NK-92 treated with Interleukin-12 subunit alpha and Interleukin-12 subunit beta, amount 100 ng/mL, for 24 hours (cell line): ENCODE measurements at places on chromosomes 13 and 19.

GRCh38 chr13:79228972-79229371 is 177.1 kb downstream of the RBM26 start:
- no peak for DNase-seq

GRCh38 chr13:30997697-30998096 is 65.2 kb downstream of the TEX26 start:
- no peak for DNase-seq

- DNase-seq: no peak
These were observed 402.3 kb upstream of the SLITRK6 start for GRCh38 chr13:86201477-86201876.

GRCh38 chr13:40233731-40234195 is 432.7 kb downstream of the FOXO1 start:
- no peak for DNase-seq

- no peak for DNase-seq
These were observed 166.8 kb downstream of the MAB21L1 start for GRCh38 chr13:35309706-35310105.

GRCh38 chr19:51508059-51508733 is 6.6 kb upstream of the SIGLEC12 start:
- no peak for DNase-seq

DNA sequence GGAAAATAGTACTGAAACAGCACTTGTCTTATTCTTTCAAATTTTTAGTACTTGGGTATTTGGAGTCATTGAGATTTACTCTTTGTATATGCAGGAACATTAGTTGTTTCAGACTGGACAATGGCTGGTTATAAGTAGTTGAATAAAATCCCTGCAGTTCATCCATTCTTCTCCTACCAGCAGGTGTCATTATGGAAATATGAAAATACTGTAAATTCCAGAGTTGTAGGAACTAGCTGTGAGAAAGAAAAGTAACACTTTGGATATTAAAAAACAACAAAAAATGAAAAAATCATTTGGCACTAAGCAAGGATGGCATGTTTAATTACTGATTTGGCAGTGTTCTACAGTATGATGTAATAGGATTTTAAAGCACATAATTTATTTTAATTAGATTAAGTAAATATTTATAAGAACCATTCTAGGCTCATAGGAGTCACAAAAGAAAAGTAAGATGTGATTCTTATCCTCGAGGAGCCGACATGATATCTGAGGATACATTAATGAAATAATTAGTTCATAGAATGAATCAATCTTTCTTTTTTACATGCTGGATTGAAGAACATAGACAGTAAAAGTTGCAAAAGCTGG is 155.3 kb downstream of the KCNRG start:
- DNase-seq: no peak

- DNase-seq: peak; percentile 36
These were observed 2.5 kb upstream of the ZNF121 start for GRCh38 chr19:9586764-9587163.

GRCh38 chr19:13337181-13337580 is 169.1 kb downstream of the CACNA1A start:
- no peak for DNase-seq

DNA sequence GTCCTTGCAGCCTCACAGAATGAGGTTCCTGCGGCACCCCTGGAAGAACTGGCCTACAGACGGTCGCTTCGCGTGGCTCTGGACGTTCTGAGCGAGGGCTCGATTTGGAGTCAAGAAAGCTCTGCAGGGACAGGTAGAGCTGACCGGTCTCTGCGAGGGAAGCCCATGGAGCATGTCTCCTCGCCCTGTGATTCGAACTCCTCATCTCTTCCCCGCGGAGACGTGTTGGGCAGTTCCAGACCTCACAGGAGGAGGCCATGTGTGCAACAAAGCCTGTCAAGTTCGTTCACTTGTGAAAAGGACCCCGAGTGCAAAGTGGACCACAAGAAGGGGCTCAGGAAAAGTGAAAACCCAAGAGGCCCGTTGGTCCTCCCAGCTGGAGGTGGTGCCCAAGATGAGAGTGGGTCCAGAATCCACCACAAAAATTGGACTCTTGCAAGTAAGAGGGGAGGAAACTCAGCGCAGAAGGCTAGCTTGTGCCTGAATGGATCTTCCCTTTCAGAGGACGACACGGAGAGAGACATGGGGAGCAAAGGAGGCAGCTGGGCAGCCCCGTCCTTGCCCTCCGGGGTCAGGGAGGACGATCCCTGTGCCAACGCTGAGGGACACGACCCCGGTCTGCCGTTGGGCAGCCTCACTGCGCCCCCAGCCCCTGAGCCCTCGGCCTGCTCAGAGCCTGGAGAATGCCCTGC is 23.4 kb upstream of the NDUFS7 start:
- no peak for DNase-seq

DNA sequence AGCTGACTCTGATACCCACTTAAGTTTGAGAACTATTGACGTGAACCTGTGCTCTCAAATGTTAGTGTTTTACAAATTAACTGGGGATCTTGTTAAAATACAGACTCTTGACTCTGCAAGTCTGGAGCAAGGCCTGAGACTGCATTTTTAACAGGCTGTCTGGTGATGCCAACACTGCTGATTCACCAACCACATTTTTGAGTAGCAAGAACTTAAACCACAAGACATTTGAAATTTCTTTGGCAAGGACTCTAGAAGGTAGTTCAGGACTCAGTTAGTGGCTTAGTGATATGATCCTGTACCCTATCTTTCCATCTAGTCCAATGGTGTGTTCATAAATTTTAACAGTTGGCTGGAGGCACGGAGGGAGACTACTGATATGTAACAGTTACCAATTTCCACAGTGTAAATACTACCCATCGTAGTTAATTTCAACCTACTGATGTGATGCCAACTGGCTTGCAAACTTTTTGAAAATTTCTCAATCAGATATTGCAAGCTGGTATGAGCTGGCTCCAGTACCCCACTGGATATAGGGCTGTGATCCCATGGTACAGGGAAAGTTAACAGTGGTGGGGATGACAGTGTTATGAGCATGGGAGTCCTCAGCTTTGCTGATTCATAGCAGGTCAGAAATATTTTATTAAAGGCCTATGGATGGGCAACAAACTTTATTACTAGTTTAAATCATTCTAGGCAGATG is 255.1 kb downstream of the TBC1D4 start:
- peak; percentile 45 for DNase-seq

- DNase-seq: no peak
These were observed 87.2 kb downstream of the B3GLCT start for GRCh38 chr13:31286930-31287329.

- DNase-seq: no peak
These were observed 1.5 kb downstream of the SPATA13 start for GRCh38 chr13:24161980-24162525.

- DNase-seq: no peak
These were observed 77.0 kb downstream of the STARD13 start for GRCh38 chr13:33208290-33209220.

DNA sequence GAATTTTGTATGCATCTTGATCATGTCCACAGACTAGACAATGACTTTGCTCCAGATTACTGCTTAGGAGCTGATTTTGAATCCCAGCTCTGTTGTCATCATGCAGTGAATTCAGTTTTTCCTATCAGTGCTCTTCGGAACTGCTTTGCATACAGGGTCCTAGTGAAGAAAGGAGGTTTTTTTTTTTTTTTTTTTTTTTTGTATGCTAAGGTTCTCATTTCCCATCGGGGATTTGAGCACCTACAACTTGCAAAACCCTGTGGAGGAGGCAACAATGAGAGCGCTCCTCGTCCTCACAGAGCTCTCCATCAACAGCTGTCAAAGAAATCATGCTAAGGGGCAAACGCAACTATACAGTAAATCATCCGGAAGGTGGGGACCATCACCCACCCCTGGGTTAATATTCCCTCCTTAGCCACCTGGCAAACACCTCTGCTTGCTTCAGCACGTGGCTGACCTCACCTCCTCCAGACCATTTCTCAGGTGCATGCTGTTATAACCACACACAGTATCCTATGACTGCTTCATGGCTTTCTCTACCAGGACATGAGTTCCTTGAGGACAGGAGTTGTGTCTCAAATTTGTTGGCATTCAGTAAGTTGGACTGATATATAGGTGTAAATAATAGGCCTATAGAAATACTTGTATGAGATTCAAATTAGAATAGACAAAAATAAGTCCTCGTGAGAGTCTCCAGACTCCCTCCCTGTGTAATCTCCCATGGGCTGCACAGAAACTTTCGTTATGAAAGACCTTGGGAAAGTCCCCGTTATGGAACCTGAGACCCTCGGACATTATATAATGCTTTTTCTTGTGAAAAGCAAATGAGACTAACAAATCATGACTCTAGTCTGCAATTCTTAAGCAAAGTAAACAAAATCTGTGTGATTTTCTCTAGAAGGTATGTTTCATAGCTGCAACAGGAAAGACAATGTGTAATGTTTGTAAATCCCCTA is 113.8 kb downstream of the KATNAL1 start:
- DNase-seq: no peak

- no peak for DNase-seq
These were observed 293.3 kb downstream of the ZNF536 start for GRCh38 chr19:30665449-30665848.

GRCh38 chr19:52138983-52139251 is 821 bp downstream of the ZNF616 start:
- no peak for DNase-seq

DNA sequence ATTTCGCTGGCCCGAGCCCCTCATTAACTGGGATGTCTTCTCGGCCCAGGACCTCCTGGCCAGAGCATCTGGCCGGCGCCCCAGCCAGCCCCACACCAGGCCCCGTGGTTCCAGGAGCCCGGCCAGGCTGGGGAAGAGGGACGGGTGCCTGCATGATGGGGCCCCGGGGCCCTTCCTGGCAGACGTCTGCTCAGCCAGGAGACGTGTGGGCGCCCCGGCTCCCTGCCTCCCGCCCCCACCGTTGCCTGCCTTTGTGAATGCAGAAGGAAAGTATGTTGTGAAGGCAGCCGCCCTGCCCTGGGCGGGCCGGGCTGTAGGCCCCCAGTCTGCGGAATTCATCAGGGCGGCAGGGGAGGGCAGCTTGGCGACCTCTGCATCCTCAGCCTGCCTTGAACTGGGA is 4.4 kb upstream of the COMP start:
- DNase-seq: no peak

DNA sequence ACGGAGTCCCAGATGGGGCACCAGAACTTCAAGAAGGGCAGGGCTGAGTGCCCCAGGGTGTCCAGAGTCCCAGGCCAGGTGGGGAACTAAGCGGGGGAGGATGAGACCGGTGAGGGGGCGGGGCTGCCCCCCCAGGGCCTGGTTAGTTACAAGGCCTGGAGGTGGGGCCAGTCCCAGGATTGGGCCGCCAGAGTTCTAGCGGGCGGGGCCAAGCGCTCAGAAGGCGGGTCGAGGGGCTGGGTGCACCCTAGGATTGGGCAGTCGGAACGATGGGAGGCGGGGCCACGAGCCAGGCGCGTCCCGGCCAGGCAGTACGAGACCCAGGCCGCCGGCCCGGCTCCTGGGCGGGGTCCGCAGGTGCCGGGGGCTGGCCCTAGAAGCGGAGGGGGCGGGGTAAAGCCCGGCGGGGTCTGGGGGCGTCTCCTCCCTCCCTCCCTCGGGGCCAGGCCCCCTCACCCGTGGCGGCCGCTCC is 571 bp downstream of the ZNF653 start:
- peak; percentile 97 for DNase-seq

DNA sequence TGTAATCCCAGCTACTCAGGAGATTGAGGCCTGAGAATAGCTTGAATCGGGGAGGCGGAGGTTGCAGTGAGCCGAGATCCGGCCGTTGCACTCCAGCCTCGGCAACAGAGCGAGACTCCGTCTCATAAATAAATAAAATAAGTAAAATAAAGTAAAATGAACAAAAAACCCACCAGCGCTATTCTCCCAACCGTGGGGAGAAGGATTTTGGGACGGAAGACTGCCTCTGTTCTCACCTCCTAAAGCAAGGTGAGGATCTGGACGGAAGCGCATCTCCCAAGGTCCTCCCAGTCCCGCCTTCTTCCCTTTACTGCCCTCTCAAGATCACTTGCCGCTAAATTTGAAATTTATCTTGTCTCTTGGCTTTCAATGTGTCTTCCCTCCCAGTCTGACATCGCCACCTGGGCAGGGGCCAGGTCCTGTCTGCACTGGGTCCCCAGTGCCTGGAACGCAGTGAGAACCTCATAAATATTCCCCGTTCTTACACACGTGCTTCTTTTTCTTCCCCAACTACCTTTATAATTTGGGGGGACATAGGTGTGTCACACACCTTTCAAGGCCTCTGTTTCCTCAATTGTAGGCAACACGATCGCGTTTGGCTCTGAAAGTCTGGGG is 1.2 kb upstream of the DNAJB1 start:
- DNase-seq: no peak

DNA sequence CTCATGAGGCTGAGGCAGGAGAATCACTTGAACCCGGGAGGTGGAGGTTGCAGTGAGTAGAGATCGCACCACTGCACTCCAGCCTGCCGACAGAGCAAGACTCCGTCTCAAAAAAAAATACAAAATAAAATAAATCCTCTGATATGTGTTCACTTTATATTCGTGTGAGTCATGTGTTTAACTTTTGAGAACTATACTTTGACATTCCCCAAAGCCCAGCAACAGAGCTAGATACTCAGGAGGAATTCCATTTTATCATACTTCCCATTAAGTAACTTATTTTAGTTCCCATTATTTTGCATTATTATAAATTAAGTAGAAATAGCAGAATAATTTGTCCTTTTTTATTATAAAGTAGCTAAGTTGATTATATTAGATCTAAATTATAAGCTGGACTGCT is 3.3 kb upstream of the CHAMP1 start:
- DNase-seq: no peak

- DNase-seq: no peak
These were observed 3.2 kb upstream of the MAP2K7 start for GRCh38 chr19:7900401-7900870.

- no peak for DNase-seq
These were observed 816 bp upstream of the PRKD2 start for GRCh38 chr19:46717716-46718143.

DNA sequence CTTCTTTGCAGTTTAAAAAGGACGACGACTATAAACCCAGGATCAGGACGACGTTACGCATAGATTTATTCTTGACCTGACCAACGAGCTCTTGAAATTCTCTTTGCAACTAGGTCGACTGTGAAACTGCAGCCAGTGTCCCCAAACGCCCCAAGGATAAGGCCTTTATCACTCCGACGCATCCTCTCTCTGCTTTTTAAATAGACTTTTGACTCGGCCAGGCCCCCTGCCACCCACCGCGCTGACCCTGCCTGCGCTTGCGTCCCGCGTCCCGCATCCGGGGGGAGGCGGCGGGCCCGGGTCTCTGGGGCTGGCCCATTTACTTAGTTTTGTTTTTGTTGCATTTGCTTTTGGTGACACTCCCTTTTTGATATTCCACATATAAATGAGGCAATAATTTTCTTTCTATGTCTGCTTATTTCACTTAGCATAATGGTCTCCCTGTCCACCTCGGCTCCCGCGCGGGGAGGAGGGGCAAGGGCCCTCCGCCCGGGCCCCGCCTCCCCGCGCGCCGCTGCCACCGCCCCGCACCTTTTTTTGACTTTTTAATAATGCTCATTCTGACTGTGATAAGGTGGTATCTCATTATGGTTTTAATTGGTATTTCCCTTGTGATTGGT is 17.4 kb downstream of the RB1 start:
- no peak for DNase-seq

- DNase-seq: no peak
These were observed 43.1 kb downstream of the SLITRK1 start for GRCh38 chr13:83839146-83839545.

GRCh38 chr13:73254827-73255226 is 196.0 kb downstream of the KLF5 start:
- no peak for DNase-seq
